HT-29 (cell line): ENCODE measurements at places on chromosomes 2 and 18. TPM values are rescaled to one million over a fixed set of nuclear protein-coding genes. Genes with fewer than 3 reads are reported as not detected.

- DNase-seq: no peak
These were observed 32.5 kb downstream of the FAM228A start for GRCh38 chr2:24207359-24207758.

DNA sequence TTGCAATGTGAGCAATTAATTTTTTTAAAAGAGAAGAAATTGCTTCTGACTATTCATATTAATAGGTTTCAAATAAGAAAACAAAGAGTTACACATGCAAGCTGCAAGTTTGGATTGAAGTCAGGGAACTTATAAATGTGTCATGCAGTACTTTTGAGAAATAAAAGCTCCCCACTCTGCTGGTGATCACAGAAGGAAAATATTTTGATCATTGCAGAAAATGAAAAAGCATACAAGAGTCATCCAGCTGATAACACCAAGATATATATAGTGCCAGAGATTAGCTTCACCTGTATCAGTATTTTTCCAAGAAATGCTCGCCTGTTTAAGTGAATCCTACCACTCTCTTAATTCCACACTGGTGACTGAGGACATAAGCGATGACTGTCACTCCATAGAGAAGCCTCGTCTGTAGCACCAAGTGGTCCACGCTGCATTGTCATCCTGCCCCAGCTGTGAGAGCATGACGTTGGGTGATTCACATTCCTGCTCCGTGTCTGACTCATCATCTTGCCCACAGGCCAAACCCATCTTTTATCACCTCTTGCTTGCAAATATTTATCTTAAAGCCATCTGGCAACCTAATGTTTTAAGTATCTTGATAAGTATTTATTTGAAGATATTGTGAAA lies 178.0 kb downstream of the ASXL3 start:
- no peak for DNase-seq

GRCh38 chr2:98665677-98666076 lies 57.3 kb downstream of the UNC50 start:
- no peak for DNase-seq

Gene TFCP2L1
- 0.03 and 0.05 TPM in 2 replicates for total RNA-seq

Gene DSG2
- total RNA-seq: 16.5 and 17.8 TPM in 2 replicates
